ENCODE measurements at places on chromosomes 16 and 17.

GRCh38 chr16:47426806-47427205, 34.1 kb downstream of the ITFG1 start:
- no peak for DNase-seq

DNA sequence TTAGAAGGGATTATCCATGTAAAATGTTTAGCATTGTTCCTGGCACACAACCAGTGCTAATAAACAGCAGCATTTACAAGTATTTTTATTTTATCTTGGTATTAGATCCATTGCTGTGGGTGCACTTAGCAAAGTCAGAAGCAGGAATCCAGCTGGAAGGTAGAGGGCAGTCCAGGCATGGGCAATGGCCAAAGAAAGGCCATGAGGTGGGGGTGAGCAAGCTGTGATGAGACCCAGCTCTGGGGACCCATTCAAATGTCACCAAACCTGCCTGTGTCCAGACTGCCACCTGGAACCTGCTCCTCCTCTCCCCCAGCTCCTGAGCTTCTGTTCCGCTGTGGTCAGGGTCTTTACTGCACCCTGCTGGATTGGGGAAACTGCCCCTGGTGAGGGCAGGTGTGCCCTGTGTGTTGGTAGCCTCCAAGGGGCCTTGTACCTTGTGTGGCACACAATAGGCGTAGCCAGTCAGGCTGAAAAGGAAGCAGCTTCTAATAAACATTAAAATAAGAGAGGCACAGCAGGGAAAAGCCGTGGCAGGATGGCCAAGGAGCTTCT, 118.0 kb upstream of the CRHR1 start:
- no peak for DNase-seq

- no peak for DNase-seq
These were observed 58.2 kb upstream of the LHX1 start for GRCh38 chr17:36879027-36879426.

DNA sequence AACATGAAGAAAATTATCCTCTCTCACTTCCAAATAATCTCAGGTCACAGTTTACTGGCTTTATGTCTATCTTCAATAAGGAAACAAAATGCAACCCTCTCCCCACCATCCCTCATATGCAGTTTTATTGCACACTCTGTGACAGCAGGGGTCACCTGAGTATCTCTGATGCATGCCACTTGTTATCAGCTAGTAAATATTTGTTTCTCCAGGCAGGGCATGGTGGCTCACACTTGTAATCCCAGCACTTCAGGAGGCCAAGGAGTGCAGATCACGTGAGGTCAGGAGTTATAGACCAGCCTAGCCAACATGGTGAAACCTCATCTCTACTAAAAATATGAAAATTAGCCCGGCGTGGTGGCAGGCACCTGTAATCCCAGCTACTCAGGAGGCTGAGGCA, 61.1 kb downstream of the ADAMTS18 start:
- DNase-seq, result no peak

GRCh38 chr16:81618661-81619060, 160.4 kb upstream of the PLCG2 start:
- no peak for DNase-seq

GRCh38 chr17:83195330-83196023, 116.1 kb downstream of the METRNL start:
- peak; percentile 73 for DNase-seq

DNA sequence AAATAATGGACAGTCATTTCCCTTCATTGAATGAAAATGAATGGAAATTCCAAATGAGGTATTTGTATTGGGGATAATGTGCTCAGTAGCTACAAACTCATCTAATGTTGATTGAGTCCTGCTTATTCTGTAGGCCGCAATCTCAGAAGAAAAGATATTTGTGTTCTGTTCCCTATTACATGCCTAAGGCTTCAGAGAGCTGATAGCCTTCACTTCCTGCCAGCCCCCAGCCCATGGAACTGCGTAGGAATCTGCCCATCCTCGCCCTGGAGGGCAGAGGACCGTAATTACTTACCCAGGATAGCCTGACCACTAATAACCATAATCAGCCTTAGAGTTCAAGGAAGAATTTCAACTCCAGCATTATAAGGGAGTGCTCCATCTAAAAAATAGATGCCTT, 17.9 kb upstream of the SNTB2 start:
- DNase-seq, result no peak

- DNase-seq, result no peak
These were observed 3.0 kb upstream of the SLC6A4 start for GRCh38 chr17:30238387-30239088.

- no peak for DNase-seq
These were observed 46.4 kb downstream of the STAT5A start for GRCh38 chr17:42334677-42335076.

DNA sequence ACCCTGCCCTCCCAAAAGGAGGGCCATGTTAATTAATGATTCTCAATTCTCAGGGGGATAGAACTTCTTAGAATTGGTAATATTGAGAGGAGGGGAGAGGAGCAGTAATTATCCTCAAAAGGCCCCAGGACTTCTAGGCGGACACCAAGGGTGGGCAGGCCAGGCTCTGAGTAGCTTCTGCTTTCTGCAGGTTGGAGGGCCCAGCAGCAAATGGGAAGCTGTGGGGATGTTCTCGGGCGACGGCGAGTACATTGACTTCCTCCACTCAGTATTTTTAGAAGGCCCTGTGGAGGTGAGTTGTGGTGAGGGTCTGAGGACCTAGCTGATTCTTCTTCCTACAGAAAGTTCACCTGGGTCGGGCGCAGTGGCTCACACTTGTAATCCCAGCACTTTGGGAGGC, 57.5 kb downstream of the DNAH2 start:
- DNase-seq, result no peak

DNA sequence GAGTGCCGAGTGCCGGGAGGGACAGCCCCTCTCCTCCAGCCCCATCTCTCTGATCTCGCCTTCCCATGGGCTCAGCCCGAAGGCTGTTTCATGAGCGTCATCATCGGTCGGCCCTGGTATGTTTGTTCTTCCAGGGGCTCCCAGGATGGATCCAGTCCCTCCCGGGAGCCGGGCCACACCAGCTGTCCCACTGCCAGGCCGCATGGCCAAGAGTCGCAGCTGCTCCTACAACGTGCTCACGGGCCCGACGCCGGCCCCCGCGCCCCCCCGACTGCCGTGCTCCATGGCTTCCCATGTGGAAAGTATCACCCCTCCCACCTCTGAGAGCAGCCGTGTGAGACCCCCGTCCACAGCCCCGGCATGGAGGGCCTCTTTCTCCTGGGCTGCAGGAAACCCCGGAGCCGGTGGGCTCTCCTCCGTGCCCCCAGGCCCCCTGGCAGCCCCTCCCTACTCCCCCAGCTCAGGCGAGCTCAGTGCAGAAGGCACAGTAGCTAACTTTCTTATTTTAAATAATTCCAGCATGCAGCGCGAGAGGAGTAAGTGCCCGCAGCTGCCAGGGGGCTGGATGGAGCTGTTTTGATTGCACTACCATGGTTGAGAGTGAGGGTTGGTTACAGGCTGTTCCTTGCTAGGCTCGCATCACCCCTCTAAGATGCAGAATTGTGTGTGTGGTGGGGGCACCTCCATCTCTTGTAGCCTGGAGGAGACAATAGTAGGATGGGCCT, 26.6 kb upstream of the GSE1 start:
- DNase-seq, result no peak

DNA sequence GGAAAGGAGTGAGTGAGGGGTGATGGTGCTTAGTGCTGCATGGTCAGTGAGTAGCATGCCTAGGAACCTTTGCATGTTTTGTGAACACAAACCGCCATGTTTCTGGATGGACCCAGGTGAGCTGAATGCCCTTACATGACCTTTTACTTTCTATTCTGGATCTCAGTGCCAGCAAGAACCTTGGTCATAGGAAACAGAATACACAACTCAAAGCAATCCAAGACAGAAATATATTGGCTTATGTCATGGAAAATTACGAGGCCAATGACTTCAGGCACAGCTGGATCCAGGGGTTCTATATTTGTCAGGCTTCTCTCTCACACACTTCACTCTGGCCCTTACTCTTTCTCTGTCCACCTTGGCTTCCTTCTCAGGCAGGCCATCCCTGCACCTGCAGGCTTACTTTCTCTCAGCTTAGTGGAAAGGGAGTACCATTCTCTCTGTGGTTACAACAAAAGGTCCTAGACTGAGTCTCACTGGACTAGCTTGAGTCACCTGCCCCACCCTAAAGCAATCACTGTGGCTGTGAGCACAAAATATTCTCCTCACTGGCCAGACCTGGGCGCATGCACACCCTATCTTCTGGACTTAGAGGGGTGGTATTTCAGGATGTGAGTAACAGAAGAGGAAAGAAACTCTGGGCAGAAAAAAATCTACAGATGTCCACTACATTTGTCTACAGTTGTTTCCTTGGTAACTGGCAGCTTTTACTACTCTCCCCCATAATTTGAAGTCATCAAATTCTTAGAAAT, 20.4 kb upstream of the CPNE2 start:
- peak; percentile 64 for DNase-seq

GRCh38 chr17:67063141-67063540, 18.8 kb downstream of the CACNG1 start:
- peak; percentile 41 for DNase-seq

DNA sequence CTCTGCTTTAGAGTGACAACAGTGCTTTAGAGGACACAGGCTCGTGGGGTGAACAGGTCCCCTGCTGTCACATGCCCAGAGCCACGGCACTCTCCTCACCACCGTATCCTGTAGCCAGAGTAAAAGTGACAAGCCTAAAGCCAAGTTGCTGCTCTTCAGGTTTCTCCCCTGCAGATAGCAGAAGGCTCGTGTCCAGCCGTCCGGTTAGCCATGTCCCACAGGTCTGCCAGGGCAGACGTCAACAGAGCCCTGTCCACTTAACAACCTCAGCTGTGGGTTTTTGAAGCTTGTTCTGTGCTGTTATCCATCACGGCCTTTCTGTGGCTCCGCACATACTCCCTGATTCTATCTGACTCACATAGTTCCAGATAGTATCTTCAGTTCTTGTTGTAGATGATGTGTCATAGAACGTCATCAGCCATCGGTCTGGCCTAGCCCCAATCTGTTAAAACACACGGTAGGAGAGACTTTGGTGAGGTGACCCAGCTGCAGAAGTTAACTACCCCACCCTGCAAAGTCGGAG, 100.7 kb downstream of the SOCS1 start:
- DNase-seq, result peak; percentile 23

DNA sequence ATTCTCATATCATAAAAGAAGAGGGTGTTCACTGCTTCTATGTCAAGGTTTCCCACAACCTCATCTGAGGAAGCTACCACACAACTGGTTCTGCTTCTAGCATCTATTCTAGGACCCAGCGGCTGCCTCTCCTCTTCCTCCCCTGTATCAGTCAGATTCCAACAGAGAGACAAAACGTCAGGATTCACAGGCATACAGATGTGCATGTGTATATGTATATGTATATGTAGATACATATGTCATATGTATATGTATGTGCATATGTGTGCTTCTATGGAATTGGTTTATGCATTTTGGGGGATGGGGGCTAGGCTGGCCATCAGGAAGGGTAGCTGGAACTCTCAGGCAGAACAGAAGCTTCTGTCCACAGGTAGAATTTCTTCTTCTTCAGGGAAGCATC, 37.4 kb upstream of the NLRP1 start:
- no peak for DNase-seq

- no peak for DNase-seq
These were observed 22.4 kb upstream of the DYNLRB2 start for GRCh38 chr16:80518436-80518835.

DNA sequence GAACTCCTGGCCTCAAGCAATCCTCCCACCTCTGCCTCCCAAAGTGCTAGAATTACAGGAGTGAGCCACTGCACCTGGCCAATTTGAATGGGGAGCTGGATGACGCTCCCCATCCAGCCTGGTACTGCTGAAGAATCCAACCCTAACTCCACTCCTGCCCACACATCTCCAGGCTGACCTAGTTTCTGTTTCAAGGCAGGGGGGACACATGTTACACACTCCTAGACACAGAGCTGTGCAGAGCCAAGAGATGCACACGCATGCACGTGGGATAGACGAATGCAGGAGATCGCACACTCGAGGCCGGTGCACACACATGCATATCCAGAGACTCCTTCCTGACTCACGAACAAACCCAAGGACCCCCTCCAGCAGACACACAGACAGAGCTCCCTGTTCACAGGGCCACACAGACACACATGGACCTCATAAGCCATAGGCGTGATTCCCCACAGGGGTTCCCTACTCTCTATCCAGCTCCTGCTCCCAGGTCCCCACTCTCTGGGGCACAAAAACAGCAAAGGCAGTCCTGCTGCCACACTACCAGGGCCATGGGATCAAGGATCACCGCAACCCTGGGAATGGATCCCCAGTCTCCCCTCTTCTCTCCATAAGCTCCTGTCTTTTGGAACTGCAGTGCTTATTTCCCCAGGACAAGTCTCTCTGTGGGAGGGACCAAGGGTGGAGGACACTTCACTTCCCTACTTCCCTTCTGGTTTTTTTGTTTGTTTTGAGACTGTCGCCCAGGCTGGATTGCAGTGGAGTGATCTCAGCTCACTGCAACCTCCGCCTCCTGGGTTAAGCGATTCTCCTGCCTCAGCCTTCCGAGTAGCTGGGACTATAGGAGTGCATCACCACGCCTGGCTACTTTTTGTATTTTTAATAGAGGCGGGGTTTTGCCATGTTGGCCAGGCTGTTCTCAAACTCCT, 14.4 kb downstream of the EPOP start:
- no peak for DNase-seq

GRCh38 chr17:61352408-61352770, 47.3 kb upstream of the TBX2 start:
- peak; percentile 60 for DNase-seq

GRCh38 chr16:56960681-56961281, 969 bp upstream of the CETP start:
- peak; percentile 22 for DNase-seq

- no peak for DNase-seq
These were observed 83.3 kb downstream of the GSG1L start for GRCh38 chr16:27980076-27980775.

DNA sequence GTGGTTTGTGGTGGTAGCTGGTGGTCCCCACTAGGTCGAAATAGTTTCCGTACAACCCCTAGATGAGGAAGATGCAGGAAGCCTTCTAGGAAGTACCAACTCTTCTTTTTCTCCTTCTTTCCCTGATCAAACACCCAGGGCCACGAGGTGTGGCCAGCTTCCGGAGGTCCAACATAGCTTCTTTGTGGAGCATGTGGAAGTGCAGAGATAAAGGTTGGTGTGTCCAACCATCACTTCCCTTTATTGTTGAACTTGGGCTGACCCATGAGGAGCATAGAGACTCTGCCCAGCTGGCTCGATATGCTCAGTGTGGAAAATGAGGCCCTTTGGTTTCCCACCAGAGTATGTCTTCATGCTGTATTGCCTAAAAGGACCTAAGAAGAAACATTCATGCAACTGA, 6.3 kb upstream of the RGS9 start:
- DNase-seq, result no peak

GRCh38 chr16:57814896-57815295, 12.6 kb upstream of the KIFC3 start:
- DNase-seq, result no peak

GRCh38 chr16:73172241-73172972, 124.5 kb upstream of the ZFHX3 start:
- DNase-seq, result peak; percentile 98
